MM.1S (cell line): ENCODE measurements at places on chromosomes 16 and 17.

- H3K27ac ChIP-seq: peak overlapping the region; percentile 88; the same call in 1 of the 2 replicates
- no peaks in the 10 kb centered on the region for H3K27me3 ChIP-seq
- peak overlapping the region; percentile 77 for H3K4me3 ChIP-seq
- no peaks in the 10 kb centered on the region for H3K36me3 ChIP-seq
These were observed 239 bp downstream of the PIEZO1 start for GRCh38 chr16:88784856-88785105.

GRCh38 chr17:45992904-45993303, 6.1 kb upstream of the STH start:
- no peak for DNase-seq
- no peak overlapping the region for H3K27ac ChIP-seq
- no peak overlapping the region for H3K4me3 ChIP-seq
- no peaks in the 10 kb centered on the region for H3K36me3 ChIP-seq

GRCh38 chr16:84680165-84680842, 19.5 kb upstream of the USP10 start:
- H3K4me3 ChIP-seq: no peak overlapping the region
- no peaks in the 10 kb centered on the region for H3K36me3 ChIP-seq
- no peaks in the 10 kb centered on the region for H3K27me3 ChIP-seq
- no peaks in the 10 kb centered on the region for H3K4me1 ChIP-seq
- no peak for DNase-seq

GRCh38 chr17:78643326-78643725, 66.1 kb upstream of the DNAH17 start:
- H3K27ac ChIP-seq: no peak overlapping the region
- DNase-seq: no peak
- H3K4me1 ChIP-seq: peaks cover 7% of the 10 kb centered on the region; the same call in 1 of the 2 replicates
- no peak overlapping the region for H3K4me3 ChIP-seq
- no peaks in the 10 kb centered on the region for H3K36me3 ChIP-seq
- H3K27me3 ChIP-seq: no peaks in the 10 kb centered on the region

- H3K27ac ChIP-seq: no peak within 1 kb of the TSS
- H3K27me3 ChIP-seq: no peaks in the 10 kb centered on the region
- H3K4me1 ChIP-seq: peaks cover 39% of the 10 kb centered on the region
- DNase-seq: peak; percentile 76
- H3K4me3 ChIP-seq: peak within 1 kb of the TSS; percentile 68
- no peaks in the 10 kb centered on the region for H3K36me3 ChIP-seq
These were observed at the start of gene MYO18A for GRCh38 chr17:29180034-29180787. TSS of gene MYO18A (minus strand) at chr17:29180398. CDS start at chr17:29166940, 13,458 bp downstream.

DNA sequence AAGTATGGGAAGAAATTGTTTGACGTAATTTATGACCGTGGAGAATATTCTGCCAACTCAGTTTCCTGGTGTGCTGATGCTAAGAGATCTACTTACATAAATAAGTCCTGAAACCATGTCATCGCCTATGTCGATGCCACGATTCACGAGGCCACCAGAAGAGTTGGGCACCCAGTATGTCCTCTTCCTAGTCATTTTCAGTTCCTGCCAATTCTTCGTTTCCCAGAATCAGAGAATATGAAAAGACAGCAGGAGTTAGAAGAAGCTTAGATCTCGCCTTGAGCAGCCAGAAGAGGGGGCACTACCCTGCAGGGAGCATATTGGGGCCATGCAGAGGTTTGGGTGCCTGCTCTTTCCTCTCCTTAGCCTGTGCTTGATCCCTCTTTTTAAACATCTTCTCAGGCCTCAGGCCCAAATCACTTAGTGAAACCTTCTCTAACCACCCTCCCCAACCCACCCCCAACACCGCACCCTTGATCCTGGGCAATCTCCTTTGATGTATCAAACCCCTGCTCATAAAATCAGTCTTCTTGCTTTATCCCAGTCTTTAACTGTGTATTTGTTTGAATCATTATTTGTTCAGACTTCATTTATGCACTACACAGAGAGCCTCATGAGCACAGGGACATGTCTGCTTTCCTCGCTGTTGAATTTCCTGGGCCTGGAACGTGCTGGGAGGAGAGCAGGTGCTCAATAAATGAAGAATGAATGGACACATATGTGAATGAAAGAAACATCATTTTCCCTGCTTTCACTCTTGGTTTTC, 12.2 kb upstream of the LONP2 start:
- H3K27me3 ChIP-seq: no peaks in the 10 kb centered on the region
- H3K27ac ChIP-seq: no peak overlapping the region
- no peaks in the 10 kb centered on the region for H3K4me1 ChIP-seq
- DNase-seq: peak; percentile 42

- H3K36me3 ChIP-seq: no peaks in the 10 kb centered on the region
- no peak overlapping the region for H3K27ac ChIP-seq
- H3K4me1 ChIP-seq: peaks cover 7% of the 10 kb centered on the region
- no peak for DNase-seq
- H3K27me3 ChIP-seq: no peaks in the 10 kb centered on the region
- no peak overlapping the region for H3K4me3 ChIP-seq
These were observed 13.1 kb upstream of the SREBF1 start for GRCh38 chr17:17849845-17850373.

DNA sequence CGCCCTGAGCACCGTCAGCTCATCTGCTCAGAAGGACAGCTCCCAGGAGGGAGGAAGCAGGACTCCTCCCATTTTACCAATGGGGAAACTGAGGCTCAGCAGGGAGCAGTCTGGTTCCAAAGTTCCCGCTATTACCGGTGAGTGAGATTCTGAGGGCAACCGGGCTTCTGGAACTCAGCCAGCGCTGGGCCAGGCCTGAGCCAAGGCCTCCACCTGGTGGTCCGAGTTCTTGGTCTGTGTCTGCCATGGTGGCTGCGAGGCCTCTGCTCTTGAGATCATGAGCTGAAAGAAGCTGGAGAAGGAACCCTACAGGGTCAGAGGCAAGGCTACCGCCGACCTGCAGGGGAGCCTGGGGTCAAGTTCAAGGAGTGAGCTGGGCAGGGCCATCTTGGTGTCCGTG, 110.8 kb upstream of the GSE1 start:
- H3K4me1 ChIP-seq: peaks cover 8% of the 10 kb centered on the region
- no peak overlapping the region for H3K4me3 ChIP-seq
- no peaks in the 10 kb centered on the region for H3K36me3 ChIP-seq
- no peak for DNase-seq
- peaks cover 4% of the 10 kb centered on the region for H3K27me3 ChIP-seq

DNA sequence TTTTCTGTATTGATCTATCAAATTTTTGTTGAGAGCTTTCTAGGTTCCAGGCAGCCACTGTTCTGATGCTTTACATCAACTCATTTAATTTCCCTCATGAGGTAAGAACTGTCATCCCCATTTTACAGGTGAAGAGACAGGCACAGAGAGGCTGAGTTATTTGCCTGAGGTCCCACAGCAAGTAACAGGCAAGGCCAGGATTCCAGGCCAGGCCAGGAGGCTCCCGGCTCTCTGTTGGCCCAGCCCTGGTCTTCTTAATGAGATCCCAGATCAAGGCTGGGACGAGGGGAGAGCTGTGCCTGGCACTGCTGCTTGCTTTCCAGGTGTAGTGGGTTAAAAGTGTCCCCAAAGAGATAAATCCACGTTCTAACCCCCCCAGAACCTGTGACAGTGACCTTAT, 22.4 kb upstream of the RMI2 start:
- no peak for DNase-seq
- no peaks in the 10 kb centered on the region for H3K36me3 ChIP-seq
- no peak overlapping the region for H3K27ac ChIP-seq
- peaks cover 9% of the 10 kb centered on the region for H3K4me1 ChIP-seq
- H3K4me3 ChIP-seq: no peak overlapping the region

DNA sequence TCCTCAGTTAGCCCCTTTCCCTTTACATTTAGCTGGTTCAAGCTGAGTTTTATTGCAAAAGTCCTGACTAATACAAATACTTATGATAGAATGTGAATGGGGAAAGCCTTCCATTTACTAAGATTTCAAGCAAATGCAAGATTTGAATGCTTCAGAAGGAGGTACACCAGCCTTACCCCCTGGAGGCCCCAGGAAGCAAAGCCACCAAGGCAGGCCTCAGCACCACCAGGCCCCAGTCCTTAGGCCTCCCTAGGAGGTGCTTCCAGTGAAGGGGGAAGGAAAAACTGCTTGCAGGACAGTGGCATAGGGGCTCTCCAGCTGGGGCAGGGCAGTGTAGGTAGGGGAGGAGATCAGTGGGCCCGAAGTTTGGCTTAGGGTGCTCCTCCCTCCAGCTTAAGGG, 7.3 kb upstream of the PRPSAP2 start:
- no peaks in the 10 kb centered on the region for H3K27me3 ChIP-seq
- H3K27ac ChIP-seq: no peak overlapping the region
- no peak overlapping the region for H3K4me3 ChIP-seq
- H3K4me1 ChIP-seq: 0 out of 2 replicates have a peak, but pooled peaks cover 4% of the 10 kb centered on the region

GRCh38 chr17:18184143-18185031, 759 bp downstream of the ALKBH5 start:
- peaks cover 29% of the 10 kb centered on the region; the same call in 1 of the 2 replicates for H3K4me1 ChIP-seq
- DNase-seq: peak; percentile 34
- peak overlapping the region; percentile 95; the same call in 1 of the 2 replicates for H3K27ac ChIP-seq

- no peaks in the 10 kb centered on the region for H3K27me3 ChIP-seq
- H3K4me1 ChIP-seq: no peaks in the 10 kb centered on the region
- H3K27ac ChIP-seq: no peak overlapping the region
These were observed 45.0 kb upstream of the NACA2 start for GRCh38 chr17:61635913-61636432.

DNA sequence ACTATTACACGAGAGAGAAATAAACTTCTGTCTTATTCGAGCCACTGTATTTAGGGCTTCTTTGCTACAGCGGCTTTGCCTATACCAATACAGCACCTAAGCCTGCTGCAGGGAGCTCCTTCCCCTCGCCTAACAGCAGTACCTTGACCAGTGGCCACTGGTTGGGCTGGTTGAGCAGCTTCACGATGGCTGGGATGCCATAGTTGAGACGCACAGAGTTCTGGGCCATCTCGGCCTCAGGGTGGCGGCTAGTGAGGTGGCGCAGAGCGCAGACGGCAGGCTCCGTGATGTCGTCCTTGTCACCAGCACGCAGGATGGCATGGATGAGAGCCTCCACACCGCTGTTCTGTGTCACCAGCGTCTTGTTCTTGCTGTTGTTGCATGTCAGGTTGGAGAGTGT, 23.7 kb downstream of the JUP start:
- no peak overlapping the region for H3K4me3 ChIP-seq
- H3K27me3 ChIP-seq: no peaks in the 10 kb centered on the region
- no peaks in the 10 kb centered on the region for H3K36me3 ChIP-seq
- no peak overlapping the region for H3K27ac ChIP-seq
- H3K4me1 ChIP-seq: no peaks in the 10 kb centered on the region
- DNase-seq: no peak

GRCh38 chr17:68255151-68255550, 7.3 kb downstream of the AMZ2 start:
- peaks cover 14% of the 10 kb centered on the region for H3K4me1 ChIP-seq
- H3K36me3 ChIP-seq: no peaks in the 10 kb centered on the region
- no peaks in the 10 kb centered on the region for H3K27me3 ChIP-seq
- H3K27ac ChIP-seq: no peak overlapping the region

- H3K36me3 ChIP-seq: no peaks in the 10 kb centered on the region
- peak; percentile 27 for DNase-seq
- H3K27me3 ChIP-seq: no peaks in the 10 kb centered on the region
- H3K27ac ChIP-seq: no peak overlapping the region
- H3K4me3 ChIP-seq: no peak overlapping the region
These were observed 16.9 kb downstream of the GRIN2C start for GRCh38 chr17:74842599-74843351.

- H3K4me1 ChIP-seq: no peaks in the 10 kb centered on the region
- DNase-seq: no peak
- H3K27ac ChIP-seq: no peak overlapping the region
- H3K4me3 ChIP-seq: no peak overlapping the region
- H3K36me3 ChIP-seq: no peaks in the 10 kb centered on the region
- H3K27me3 ChIP-seq: peaks cover 43% of the 10 kb centered on the region
These were observed 41.7 kb upstream of the CREBBP start for GRCh38 chr16:3922241-3922640.

DNA sequence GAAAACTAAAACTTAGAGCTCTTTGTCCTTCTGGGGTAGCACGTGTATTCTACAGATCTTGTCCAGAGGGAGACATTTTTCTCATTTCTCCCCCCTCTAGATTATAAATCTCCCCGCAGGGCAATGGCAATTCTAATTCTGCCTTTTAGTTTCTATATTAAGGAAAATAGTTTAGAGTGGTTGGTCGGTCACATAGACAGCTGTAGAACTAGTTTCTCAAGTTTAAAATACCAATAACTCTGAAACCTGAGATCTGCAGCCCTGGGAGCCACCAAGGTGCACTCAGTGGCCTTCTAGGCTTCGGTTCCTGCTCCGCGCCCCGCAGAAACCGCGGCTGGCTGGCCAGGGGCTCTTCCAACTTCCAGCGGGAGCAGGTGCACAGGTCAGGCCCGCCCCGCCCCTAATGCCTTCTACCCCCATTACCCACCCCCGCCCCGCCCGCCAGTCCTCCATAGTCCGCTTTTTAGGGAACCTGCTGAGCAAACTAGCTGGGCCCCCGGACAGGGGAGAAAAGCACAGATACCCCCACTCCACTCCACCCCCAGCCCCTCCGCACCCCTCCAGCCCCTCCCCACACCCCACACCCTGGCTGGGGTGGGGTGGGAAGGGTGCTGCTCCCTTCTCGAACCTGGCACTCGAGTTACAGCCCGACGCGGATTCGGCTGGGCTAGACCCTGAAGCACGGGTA, 431 bp downstream of the SLFN11 start:
- DNase-seq: peak; percentile 84
- peak overlapping the region; percentile 90 for H3K27ac ChIP-seq
- no peaks in the 10 kb centered on the region for H3K36me3 ChIP-seq
- H3K4me3 ChIP-seq: peak overlapping the region; percentile 73

DNA sequence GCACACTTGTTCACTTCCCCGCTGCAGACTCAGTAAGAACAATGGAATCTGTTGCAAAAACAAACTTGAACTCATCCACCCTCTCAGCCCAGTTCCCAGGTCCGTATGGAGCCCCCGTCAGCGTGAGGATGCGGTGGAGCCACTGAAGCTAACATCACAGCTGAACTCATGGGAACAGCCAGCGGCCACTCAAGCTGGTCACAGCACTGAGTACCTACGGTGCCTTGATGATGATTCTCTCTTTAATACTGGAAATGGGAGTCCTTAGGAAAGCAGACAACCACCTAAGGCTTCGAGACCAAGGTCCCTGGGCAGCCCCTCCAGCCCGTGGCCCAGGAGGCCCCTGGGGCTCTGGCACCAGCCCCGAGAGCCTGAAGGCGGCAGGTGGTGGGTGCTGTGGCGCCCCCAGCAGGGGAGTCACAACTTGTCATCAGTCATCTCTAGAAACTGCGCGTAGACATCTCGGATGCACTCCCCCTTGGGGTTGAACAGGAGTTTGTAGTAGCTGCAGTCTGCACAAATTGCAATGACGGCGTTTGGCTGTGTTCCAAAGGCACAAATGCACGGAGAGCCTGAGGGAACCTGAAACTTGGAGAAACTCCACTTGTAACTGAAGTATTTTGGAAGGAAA, 31.0 kb upstream of the RHOT1 start:
- no peaks in the 10 kb centered on the region for H3K27me3 ChIP-seq
- no peaks in the 10 kb centered on the region for H3K4me1 ChIP-seq
- H3K4me3 ChIP-seq: no peak overlapping the region
- no peaks in the 10 kb centered on the region for H3K36me3 ChIP-seq

GRCh38 chr17:17134957-17135333, 71.2 kb downstream of the PLD6 start:
- no peaks in the 10 kb centered on the region for H3K36me3 ChIP-seq
- H3K27me3 ChIP-seq: no peaks in the 10 kb centered on the region
- H3K27ac ChIP-seq: no peak overlapping the region
- no peaks in the 10 kb centered on the region for H3K4me1 ChIP-seq
- no peak for DNase-seq
- H3K4me3 ChIP-seq: no peak overlapping the region
